ENCODE measurements at places on chromosomes 7 and 10.

DNA sequence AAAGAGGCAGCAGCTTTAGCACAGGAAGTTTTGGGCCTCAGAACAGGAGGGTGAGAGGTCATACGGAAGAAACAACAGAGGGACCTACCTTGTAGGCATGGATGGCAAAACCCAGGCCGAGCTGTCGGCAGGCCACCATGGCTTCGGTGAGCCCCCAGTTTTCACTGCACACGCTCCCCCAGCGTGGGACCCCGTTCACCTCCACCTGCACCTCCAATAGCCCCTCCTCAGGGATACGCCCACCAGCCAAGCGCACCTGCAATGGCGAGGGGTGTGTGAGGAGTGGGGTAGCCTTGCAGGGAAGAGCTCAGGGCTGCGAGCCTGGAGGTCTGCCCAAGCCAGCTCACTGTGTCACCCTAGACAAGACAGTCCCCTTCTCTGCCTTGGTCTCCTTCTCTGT, 11.3 kb downstream of the LOXL4 start:
- no peak overlapping the region for H3K27ac ChIP-seq
- H3K4me3 ChIP-seq, result no peak overlapping the region
- no peaks in the 10 kb centered on the region for H3K27me3 ChIP-seq
- DNase-seq, result no peak

DNA sequence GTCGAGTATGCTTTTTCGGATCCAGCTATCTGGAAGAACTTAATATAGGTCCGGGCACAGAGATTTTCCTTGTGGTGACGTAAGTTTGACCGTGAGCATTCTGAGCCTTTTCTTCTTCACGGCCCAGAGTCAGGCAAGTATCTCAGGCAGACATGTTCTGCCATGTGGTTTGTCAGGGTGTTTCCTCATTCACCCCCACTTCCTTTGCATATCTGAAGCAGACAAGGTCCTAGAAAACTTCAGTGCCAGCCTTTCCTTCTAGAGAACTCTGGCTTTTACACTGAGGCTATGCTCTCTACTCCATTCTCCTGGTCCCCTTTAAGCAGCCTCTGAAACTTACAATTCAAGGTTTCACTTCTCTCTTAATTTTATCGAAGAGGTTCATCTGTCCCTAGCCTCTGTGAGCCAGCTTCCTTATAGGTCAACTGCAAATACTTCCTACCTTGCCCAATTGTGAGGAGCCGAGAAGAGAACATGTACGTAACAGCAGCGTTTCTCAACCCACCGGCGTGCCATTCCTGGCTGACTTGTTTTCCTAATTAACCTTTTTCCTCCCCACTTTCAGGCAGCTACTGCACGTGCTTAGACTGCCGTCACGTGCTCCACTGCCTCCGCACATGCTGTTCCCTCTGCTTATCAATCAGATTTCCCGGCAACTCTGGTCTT, 47.3 kb downstream of the CDCA7L start:
- H3K4me1 ChIP-seq, result no peaks in the 10 kb centered on the region
- H3K27me3 ChIP-seq, result no peaks in the 10 kb centered on the region
- no peak overlapping the region for H3K4me3 ChIP-seq
- DNase-seq, result no peak
- no peak overlapping the region for H3K27ac ChIP-seq

DNA sequence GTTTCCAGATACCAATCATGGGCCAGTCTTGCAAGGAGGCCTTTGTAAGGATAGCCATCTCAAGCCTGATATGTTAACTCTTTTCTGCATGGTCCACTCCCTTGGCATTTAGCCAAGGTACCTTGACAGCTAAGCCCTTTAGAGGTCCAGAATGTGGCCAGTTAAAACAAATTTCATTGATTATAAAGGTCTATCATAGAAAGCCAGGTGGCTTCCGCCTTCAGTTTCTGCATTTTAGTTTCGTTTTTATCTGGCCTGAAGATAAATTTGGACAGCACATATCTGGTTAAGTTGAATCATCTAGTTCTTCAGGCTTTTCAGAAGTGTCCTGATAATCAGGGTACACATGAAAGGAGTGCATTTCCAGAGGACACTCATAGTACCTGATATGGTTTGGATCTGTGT, 30.7 kb downstream of the ANKIB1 start:
- no peaks in the 10 kb centered on the region for H3K36me3 ChIP-seq
- no peak overlapping the region for H3K4me3 ChIP-seq
- no peaks in the 10 kb centered on the region for H3K27me3 ChIP-seq
- DNase-seq, result no peak

- no peaks in the 10 kb centered on the region for H3K4me1 ChIP-seq
- H3K27ac ChIP-seq, result no peak overlapping the region
- peaks cover 27% of the 10 kb centered on the region for H3K36me3 ChIP-seq
These were observed 51.2 kb downstream of the AP3M1 start for GRCh38 chr10:74099420-74099819.

GRCh38 chr7:118420888-118421287, 196.4 kb downstream of the ANKRD7 start:
- H3K36me3 ChIP-seq, result no peaks in the 10 kb centered on the region
- DNase-seq, result no peak
- no peak overlapping the region for H3K27ac ChIP-seq
- H3K27me3 ChIP-seq, result no peaks in the 10 kb centered on the region
- no peak overlapping the region for H3K4me3 ChIP-seq

DNA sequence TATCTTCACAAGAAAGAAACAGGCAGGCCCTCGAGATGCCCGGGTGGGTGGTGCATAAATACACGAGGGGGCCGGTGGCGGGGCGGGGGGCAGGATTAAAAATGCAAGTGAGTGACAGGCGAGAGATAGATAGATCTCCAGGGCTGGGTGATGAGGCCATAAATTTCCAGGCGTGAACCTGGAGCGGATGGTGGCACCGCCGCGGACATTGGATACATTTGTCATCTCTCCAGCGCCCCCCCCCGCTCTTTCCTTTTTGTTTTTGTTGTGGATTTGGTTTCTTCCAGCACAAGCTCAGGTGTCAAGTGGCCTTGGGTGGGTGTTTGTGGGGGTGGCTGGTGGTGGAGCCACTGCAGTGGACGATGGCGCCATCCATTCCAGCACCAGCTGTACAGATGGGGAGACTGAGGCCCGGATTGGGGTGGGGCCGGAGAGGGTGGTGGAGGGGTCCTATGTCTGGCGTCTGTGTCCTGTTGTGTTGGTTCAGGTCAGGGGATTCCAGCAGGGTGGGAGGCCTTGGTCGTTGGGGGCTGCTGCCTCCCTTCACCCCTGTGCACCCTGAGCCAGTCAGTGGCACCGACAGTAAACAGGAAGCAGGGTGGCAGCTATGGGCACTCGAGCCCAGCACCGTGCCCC, 2.9 kb downstream of the ELFN1 start:
- no peak overlapping the region for H3K27ac ChIP-seq
- H3K27me3 ChIP-seq, result peaks cover 36% of the 10 kb centered on the region
- no peaks in the 10 kb centered on the region for H3K36me3 ChIP-seq

DNA sequence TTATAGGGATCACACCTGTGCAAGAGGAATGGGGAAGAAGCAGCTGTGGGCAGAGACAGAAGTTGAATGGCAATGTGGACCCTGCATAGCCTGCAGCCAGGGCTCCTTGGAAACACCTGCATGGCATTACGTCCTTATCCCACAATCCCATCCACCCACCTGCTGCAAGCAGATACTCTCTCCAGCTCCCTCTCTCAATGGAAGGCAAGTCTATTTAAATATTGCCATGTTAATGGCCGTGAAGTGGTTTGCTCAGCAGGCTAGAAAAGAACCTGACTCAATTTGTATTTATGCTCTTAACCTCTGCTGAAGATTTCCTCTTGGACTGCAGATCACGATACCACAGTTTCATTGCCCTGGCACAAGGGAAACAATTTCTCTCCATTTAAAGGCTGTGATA, 417.0 kb downstream of the TYW1 start:
- H3K27ac ChIP-seq, result no peak overlapping the region
- no peak for DNase-seq
- no peaks in the 10 kb centered on the region for H3K36me3 ChIP-seq
- H3K4me3 ChIP-seq, result no peak overlapping the region
- no peaks in the 10 kb centered on the region for H3K4me1 ChIP-seq

DNA sequence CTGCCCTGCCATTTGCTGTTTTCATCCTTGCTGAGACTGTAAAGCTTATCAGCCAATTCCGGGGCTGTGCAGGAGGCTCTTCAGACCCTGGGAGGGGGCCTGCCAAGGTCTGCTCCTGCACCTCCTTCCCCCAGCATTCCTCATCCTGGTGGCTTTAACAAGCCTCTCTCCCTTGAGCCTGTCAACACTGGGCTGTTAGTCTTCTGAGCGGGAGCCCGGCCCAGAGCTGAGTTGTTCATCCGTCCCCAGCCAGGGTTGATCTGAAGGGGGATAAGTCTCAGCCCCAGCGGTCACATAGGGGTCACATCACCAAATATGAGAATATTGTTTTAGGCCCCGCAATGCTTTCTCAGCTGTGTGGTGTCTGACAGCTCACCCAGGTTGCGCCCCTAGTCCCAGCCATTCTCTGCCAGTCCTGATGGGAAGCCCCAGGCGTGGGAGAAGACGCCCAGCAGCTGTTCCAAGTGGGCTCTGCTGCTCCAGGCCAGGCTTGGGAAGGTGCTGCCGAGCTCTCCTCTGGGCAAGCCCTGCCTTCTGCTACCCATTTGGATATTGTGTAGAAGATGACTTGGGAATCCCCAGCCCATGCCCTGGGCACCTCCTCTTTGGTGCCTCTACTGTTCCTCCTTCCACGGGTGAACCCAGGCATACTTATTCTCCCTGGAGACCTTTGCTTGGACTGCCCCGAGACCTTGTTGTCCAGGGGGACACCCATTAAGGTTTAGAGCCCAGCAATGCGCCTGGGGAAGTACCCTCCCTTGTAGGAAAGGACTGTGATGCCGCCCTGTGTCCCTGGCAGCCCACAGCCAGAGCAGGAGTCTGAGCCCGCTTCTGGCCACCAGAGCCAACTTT, 23.5 kb upstream of the TRIM8 start:
- peaks cover 38% of the 10 kb centered on the region for H3K4me1 ChIP-seq
- peaks cover 34% of the 10 kb centered on the region for H3K36me3 ChIP-seq
- H3K27me3 ChIP-seq, result no peaks in the 10 kb centered on the region
- H3K4me3 ChIP-seq, result no peak overlapping the region
- no peak for DNase-seq
- H3K27ac ChIP-seq, result peak overlapping the region; percentile 63

DNA sequence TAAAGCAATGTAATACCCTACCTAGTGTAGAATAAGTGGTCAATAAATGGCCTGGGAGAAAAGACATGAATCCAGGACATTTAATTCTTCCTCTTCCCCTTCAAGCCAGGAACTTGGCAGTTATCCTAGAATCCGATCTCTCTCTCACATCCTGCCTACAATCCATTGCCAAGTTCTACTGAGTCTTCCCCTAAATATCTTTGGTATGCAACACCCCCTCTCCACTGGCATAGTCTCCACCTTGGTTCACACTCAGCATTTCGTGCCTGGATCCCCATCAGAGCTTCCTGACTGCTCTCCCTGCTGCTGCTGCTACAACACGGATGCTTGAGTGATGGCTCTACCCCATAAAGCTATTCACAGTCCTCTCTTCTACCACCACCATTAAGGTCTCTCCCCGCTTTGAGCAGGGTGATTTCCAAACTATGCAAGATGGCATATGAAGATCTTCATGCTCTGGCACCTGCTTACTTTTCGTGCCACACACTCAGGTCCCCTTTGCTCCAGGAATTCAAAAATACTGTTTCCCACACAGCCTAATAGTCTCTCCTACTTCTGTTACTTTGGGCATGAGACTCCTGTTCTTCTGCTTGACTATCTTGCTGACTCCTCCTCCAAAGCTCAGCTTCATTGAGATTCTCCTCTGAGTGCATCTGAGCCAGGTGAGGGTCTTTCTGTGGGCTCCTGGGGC, 4.8 kb downstream of the ANK3 start:
- H3K27me3 ChIP-seq, result no peaks in the 10 kb centered on the region
- no peak for DNase-seq
- H3K4me1 ChIP-seq, result peaks cover 6% of the 10 kb centered on the region
- H3K27ac ChIP-seq, result no peak overlapping the region
- no peaks in the 10 kb centered on the region for H3K36me3 ChIP-seq
